ENCODE measurements at places on chromosomes 12 and 14.

DNA sequence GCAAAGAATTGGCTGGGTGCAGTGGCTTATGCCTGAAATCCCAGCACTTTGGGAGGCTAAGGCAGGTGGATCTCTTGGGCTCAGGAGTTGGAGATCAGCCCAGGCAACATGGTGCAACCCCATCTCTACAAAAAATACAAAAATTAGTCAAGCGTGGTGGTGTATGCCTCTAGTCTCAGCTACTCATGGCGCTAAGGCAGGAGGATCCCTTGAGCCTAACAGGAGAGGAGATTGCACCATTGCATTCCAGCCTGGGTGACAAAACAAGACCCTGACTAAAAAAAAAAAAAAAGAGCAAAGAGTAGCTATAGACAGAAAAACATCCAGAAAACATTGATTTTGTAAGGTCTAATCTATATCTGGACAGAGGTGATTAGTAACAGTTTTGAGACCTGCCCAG lies 25.0 kb downstream of the KIF21A start:
- no peak for DNase-seq

DNA sequence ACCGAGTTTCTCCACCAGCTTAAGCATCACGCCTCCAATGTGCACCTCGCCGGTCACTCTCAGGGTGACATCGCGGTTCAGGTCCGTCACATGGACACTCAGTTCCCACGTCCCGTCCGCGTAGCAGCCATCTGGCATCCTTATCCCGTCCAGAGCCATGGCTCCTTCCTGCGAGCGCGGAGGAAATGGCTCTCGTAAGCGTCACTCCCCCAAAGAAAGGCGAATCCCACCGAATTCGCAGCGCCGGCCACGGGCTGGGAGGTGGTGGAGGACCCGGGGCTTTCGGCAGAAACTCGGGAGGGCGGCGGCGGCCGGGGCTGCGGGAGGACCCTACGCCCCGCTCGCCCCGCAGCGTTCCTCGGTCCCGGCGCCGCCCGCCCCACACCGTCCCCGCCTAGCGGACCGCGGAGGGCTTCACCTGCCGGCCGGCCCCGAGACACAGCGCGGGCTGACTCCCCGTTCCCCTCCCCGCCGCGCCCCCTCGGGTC lies 396 bp downstream of the FERMT2 start:
- no peak for DNase-seq

- DNase-seq = no peak
These were observed 184.3 kb upstream of the C14orf180 start for GRCh38 chr14:104395276-104395675.

DNA sequence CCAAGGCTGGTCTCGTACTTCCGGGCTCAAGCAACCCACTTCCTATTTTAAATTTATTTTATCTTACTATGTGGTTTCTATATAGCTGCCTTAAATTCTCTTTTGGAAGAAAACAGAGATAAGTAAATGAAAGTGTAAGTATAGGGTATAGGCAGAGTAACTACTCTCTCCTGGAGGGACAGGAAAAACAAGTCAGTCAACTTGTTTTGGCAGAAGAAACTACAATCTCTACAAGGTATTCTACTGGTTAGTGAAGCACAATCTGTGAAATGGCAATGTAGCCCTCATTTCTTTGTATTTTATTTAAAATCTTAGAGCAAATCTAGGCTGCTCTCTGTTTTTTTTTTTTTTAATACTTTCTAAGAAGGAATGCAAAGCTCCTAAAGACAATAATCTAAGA lies 55.4 kb downstream of the UBR7 start:
- DNase-seq = no peak

- peak; percentile 78 for DNase-seq
These were observed 2.5 kb upstream of the TEP1 start for GRCh38 chr14:20415782-20416206.

GRCh38 chr12:20572451-20572850 lies 122.7 kb upstream of the SLCO1C1 start:
- no peak for DNase-seq

- DNase-seq = no peak
These were observed 13.9 kb upstream of the UBC start for GRCh38 chr12:124928095-124928911.

- no peak for DNase-seq
These were observed 158.1 kb upstream of the FOXG1 start for GRCh38 chr14:28608443-28608842.

Measured in hematopoietic multipotent progenitor cell treated with erythropoietin and hydrocortisone succinate and interleukin-3 and kit ligand, for 15 days (in vitro differentiated cells).